ENCODE measurements at places on chromosomes 4 and X. TPM values are rescaled to one million over a fixed set of nuclear protein-coding genes. Genes with fewer than 3 reads are reported as not detected.

GRCh38 chr4:27720010-27720766 is 859.5 kb downstream of the STIM2 start:
- DNase-seq: no peak

GRCh38 chrX:1480082-1480785 is 27.5 kb upstream of the ASMTL start:
- DNase-seq: no peak

TGIF2LX gene
- total RNA-seq: not detected

- DNase-seq: no peak
Measured at GRCh38 chr4:156638334-156638733, 333.3 kb downstream of the PDGFC start.

DNA sequence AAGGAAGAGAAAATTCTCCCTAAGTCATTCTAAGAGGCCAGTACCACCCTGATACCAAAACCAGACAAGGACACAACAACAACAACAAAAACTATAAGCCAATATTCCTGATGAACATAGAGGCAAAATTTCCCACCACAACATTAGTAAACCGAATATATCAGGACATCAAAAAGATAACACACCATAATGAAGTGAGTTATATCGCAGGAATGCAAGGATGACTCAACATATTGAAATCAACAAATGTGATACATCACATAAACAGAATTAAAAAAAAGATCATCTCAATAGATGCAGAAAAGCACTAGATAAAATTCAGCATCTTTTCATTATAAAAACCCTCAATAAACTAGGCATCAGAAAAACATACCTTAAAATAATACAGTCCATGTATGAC is 1844.4 kb upstream of the PCDH10 start:
- no peak for DNase-seq

GRCh38 chrX:10508891-10509290 is 111.5 kb downstream of the MID1 start:
- DNase-seq: no peak

DNA sequence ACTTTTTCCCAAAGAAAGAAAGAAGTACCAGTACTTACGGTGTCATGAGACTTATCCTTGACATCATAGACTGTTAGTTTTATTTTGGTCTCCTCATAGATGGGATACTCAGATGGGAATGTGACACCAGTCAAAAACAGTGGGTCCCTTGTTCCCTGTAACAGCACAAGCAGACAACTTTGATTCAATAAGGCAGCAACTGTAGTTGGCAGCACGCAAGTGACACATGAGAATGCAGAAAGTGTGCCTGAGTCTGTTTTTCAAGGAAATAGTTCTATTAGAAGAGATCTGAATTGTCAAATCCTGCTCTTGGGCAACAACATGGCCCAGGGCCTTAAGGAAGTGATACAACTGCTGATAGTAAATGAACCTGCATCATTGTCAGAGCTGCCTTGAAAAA is 443.2 kb downstream of the INPP4B start:
- no peak for DNase-seq

GRCh38 chrX:109874548-109874947 is 128.4 kb upstream of the TMEM164 start:
- DNase-seq: no peak

TLL1 gene
- total RNA-seq: 12.9 TPM

DNA sequence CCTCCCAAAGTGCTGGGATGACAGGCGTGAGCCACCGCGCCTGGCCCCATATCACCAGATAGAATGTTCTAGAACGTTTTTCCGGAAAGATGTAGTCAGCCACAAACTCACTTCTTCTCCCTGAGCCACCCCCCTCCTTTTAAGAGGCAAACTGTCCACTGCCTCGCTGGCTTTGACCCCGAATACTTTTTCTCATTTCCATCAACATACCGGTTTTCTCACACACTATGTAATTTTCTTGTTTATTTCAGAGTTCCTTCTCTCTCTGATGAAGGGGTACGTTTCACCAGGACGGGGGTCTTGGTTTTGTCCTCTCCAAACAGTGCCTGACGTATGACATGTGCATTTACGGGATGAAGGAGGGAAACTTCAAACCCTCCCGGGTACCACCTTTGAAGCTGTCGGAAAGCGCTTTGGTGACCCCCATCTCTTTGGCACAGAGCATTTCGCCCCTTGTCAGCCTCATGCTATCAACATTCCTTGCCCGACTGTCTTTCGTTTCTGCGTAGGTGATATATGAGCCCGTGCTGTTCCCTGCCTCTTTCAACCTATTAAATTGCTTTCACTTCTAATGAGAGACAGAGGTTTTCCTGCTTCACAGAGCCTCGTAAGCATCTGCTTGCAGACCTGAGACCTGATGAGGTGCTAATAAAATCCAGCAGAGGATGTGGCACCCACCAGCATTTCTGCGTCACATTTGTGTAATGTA is 73.8 kb downstream of the CRLF2 start:
- DNase-seq: peak; percentile 15

DNA sequence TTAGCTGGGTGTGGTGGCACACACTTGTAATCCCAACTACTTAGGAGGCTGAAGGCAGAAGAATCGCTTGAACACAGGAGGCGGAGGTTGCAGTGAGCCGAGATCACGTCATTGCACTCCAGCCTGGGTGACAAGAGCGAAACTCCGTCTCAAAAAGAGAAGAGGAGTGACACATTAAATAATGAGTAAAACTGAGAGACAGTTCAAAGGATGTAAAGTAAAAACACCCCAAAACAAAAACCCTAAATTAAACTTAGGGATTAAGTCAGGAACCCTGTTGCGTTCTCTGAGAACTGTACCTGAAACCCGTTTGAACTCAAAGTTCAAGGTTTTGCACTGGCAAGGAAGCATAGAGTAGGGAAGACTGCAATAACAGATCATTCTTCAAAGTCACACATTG is 141.7 kb downstream of the BRWD3 start:
- DNase-seq: no peak

RPL9 gene
- 1,970 TPM for total RNA-seq

GRCh38 chrX:857376-857775 is 226.8 kb downstream of the SHOX start:
- DNase-seq: no peak

GRCh38 chrX:129706400-129707072 is 32.2 kb upstream of the XPNPEP2 start:
- no peak for DNase-seq

DNA sequence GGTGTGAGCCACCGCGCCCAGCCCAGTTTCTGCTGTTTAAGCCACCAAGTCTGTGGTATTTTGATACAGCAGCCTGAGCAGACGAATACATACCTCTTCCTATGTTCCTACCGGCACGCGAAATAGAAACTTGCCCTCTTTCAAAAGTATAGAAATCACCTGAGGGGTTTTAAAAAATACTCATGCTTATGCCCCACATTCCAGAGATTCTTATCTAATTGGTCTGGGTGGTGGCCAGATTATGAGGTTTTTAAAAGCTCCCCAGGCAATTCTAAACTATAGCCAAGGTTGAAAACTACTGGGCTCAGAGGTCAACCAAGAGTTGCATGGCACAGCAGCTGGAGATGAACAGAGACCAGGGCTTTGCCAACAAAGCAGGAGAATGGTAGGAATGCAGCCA is 24.9 kb upstream of the HUWE1 start:
- DNase-seq: no peak

- no peak for DNase-seq
Measured at GRCh38 chrX:115147220-115147619, 42.0 kb upstream of the RBMXL3 start.

NEUROG2 gene
- total RNA-seq: not detected

DNA sequence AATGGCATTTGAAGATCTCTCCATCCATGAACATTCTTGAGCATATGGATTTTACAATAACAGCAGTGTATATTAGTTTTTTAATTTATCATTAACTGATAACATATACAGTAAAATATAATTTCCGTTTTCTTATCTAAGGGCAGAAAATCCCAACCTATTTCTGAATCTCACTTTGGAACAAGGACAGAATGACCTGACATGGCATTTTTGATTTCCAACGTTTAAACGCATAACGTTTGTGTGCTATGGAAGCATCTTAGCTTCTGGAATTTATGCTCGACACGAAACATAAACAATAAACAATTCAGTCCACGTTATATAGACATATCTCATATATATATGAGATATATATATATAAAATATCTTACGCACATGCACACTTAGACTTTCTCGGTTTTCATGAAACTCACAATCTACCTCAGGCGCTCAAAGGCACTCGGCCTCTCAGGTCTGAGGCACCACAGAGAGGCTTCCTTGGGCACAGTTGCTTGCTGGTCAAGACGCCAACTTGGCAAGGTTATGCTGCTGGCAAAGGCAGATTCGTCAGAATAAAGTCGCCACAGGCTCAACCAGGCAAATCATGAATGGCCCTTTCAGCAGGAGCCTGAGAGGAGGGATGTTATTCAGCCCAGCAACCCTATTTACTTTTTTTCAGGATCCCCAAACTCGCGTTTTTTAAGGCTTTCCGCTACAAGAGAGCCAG is 1.0 kb upstream of the UGT8 start:
- no peak for DNase-seq

FREM3 gene
- total RNA-seq: not detected

All from suprapubic skin (tissue), 4 donors.